Cardiac fibroblast (primary cell): ENCODE measurements at places on chromosomes 7 and 10.

- DNase-seq = no peak
Observed at GRCh38 chr10:42630537-42631134, 7.7 kb downstream of the ZNF33B start.

DNA sequence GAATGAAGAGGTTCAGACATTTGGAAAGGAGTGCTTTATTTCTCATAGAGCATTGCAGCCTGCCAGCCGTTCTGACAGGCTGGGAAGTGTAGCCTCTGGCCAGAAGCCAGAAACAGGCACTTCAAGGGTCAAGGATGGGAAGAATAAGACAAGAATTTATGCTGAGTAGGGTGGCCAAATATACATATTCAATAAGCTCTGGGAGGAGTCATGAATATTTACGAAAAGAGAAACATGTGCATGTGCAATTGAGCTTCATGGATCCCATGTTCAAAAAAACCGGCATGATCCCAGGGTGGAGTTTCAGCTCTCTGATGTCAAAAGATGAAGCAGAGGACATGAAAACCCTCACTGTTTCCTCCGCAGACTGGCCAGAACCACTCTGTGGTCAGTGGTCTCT is 32.9 kb downstream of the TLX1 start:
- no peak for DNase-seq

- DNase-seq = no peak
Observed at GRCh38 chr7:133048589-133048988, 33.3 kb downstream of the CHCHD3 start.

DNA sequence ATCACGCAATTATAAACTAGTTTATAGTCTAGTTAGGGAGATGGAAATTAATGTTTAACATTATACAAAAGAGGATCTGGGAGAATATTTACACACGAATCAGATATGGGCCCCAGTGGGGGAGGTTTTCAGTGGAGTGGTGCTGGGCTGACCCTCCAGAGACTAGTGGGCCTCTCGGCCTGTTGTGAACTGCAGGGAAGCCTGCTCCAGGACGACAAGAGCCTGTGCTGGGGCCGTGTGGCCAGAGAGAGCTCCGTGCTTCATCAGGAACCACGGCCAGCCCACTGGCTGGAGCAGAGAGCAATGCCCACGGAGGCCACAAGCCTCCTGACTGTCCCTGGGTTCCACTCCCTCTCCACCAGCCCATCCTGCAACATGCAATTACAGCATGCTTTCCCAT is 11.3 kb upstream of the ESYT2 start:
- DNase-seq = no peak

- DNase-seq = no peak
Observed at GRCh38 chr7:156777364-156778069, 115.5 kb downstream of the LMBR1 start.

DNA sequence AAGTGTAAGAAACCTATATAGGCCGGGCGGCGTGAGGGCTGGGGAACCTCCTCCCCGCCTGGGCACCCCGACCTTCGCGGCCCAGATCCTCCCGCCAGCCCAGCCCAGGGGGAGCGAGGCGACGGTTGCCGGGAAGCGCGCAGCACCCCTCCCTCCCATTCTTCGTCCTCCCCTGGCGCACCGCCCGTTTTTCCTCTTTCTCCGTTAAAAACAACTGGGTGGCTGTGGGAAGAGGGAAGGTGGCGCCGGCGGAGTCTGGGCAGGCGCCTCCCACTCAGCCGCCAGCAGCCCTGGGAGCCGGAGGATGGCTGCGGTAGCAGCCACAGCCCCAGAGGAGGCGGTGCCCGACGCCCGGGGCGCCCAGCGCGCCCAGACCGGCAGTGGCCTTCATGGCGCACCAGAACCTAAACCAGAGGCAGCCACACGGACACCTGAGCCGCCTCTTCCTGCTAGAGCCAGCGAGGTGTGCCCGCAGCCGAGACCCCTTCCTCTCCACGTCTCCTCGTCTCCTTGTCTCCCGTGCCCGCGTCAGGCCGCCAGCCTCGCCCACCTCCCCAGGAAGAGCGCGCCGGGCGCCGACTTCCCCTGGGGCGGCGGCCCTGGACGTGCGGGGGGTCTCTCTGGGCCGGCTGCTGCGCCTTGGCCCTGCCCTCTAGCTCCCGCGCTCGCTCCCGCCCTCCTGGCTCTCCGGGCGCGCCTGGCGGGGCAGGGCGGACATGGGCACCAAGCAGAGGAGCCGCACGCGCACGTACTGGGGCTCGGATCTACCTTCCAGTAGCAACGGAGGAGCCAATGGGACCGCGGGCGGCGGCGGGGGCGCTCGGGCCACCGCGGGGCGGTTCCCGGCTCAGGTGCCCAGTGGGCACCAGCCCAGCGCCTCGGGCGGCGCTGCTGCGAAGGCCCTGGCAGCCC is 32.8 kb upstream of the SFTPD start:
- DNase-seq = peak; percentile 46

GRCh38 chr10:89364531-89364930 is 13.3 kb upstream of the IFIT1B start:
- no peak for DNase-seq

DNA sequence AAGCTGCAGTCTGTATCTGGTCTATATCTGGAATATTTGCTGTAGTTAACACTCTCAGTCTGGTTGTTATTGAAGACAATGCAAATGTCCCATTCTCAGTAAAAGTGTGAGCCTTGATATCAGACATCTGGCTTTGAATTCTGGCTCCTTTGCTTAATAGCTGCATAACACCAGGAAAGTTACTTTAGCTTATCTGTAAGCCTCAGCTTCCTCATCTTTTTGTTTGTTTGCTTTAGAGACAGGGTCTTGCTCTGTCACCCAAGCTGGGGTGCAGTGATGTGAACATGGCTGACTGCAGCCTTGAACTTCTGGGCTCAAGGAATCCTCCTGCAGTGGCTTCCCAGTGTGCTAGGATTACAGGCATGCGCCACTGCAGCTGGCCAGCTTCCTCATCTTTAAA is 41.3 kb downstream of the CNNM2 start:
- no peak for DNase-seq

- DNase-seq = no peak
Observed at GRCh38 chr10:47420305-47421056, 36.4 kb upstream of the ZNF488 start.

DNA sequence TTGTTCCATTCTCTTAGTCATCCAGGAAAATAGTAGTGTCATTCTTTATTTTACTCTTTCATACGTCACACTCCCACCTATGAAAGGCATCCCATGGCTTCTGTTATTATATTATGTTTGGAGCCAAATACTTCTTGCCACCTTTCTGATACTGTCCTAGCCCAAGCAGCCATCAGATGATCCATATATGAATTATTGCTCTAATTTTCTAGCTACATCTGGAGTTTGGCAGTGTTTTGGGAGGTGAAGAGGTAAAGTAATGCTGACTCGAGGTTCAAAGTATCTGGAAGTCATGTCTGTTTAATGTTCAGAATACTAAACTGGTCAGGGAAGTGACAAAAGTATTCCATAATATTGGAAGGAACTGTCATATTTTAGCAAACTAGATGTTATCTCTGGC is 362.5 kb downstream of the GPR37 start:
- DNase-seq = no peak

DNA sequence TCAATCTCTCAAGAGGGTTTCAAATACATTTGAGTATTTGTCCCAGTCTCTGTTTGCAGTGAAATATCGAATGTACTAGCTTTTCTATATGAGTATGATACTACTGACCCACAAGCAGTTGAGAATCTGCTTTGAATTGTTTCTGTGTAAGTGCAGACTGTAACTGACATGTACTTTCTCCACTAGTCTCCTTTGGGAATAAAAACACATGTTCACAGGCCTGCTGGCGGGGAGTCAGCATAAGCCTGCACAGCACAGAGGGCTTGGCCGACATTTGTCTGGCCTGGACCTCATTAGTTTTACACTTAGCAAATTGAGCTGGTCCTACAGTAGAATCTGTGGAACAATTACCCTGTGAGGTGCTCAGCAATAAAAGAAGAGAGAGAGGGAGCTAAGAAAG is 72.6 kb downstream of the ITGB8 start:
- peak; percentile 21 for DNase-seq

DNA sequence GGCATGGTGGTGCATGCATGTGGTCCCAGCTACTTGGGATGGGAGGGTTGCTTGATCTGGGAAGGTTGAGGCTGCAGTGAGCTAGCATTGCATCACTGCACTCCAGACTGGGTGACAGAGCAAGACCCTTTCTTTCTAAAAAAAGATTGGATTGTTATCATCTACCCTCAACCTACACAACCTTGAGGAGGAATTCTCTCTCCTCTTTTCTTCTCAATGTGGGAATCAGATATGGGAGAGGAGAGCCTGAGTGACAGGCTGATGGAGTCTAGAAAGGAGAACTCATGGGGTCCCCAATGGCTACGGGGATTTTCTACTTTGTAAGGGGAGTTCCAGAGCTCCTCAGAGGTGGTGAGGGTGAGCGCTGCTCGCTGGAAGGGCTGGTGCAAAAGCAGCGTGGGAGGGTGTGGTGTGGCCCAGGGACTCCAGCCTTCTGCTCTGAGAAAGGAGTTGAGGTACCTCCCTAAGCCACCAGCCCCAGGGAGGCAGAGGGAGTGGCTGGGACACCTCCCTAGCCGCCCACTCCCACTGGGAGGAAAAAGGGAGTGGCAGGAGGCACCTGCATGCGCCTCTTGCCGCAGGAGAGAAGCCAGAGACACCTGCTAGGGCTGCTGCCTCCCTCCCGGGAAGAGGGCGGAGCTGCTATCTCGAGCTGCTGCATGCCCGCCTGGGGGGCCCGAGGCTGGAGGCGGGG is 48.4 kb downstream of the GATA3 start:
- DNase-seq = no peak

DNA sequence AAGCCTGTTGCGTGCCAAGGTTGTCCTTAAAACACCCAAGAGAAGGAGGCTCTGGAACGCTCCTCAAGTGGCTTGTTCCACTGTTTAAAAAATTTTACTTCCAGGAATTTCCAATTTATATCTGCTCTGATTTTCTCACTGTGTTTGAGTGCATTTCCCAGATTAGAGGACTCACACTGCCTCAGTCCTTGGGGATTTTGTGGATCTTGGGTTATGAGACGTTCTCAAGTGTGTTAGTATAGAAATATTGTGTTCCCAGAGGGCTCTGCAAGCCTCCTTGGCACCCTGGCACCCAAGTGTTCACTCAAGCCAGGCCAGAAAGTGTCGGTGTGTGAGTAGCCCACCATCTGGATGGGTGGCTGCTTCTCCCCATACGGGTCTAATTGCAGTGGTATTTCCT is 192.2 kb downstream of the SNX10 start:
- no peak for DNase-seq

DNA sequence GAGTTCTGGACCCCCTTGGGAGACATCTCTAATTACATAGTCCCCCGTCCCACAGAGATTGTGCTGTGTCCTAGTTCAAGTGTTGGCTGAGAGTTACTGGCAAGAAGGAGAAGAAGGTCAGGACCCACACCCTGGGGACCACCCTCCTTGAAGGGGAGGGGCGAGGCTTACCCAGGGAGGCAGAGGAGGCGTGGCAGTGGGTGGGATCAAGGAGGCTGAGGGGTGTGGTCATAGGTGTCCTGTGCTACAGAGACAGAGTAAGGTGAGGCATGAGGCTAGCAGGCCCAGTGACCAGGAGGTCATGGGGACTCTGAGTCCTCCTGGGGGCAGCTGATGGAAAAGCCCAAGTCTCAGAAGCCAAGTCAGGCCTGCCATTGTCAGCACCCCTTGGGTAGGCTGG is 29.4 kb upstream of the ADCYAP1R1 start:
- no peak for DNase-seq

DNA sequence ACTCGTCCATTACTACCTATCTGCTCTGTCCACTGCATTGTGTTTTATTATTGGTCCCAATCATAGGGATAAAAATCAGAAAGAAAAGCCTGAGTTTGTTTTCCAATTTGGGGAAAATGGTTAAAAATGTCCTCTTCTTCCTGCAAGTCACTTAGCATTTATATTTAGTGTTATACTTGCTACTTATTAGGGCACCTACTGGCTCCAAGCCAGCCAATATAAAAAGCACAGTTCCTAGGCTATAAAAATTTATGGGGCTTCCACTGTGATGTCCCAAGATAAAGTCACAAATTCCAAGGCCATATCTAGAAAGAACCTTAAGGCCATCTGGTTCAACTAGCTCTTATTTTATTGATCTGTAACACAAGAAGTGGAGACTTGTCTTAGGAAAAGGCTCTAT is 3.2 kb downstream of the SLC35B4 start:
- no peak for DNase-seq

DNA sequence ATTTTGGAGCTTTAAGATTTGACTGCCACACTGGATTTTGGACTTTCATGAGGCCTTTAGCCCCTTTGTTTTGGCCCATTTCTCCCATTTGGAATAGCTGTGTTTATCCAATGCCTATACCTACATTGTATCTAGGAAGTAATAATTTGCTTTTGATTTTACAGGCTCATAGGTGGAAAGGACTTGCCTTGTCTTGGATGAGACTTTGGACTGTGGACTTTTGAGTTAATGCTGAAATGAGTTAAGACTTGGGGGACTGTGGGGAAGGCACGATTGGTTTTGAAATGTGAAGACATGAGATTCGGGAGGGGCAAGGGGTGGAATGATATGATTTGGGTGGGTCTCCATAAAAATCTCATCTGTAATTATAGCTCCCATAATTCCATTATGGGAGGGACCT is 47.6 kb upstream of the PAPSS2 start:
- no peak for DNase-seq

- no peak for DNase-seq
Observed at GRCh38 chr10:34719328-34719727, 95.8 kb downstream of the PARD3 start.

- no peak for DNase-seq
Observed at GRCh38 chr7:71618278-71618677, 486.3 kb downstream of the GALNT17 start.

- DNase-seq = no peak
Observed at GRCh38 chr7:141700296-141700847, 1.6 kb downstream of the DENND11 start.

- DNase-seq = peak; percentile 59
Observed at GRCh38 chr10:74612195-74612594, 214.2 kb upstream of the KAT6B start.

DNA sequence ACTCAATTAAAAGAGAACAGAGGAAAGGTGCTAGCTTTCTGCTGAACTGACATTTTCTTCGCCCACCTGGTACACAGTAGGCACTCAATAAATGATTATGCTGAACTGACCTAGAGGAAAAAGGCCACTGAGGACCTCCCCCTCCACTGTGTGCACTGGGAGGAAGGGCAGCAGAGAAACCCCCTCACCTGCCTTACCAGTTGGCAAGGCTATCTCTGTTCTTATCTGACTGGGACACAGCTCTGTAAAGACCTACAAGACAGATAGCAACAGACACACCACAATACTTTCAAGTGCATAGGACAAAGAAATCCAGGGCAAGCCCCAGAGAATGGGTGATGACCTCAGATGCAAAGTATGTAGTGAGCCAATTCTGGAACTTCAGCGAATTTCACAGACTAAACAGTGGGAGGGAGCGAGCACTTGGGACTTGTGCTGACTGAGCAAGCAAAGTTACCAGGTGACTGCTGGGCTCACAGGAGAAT is 30.4 kb downstream of the PDLIM1 start:
- peak; percentile 97 for DNase-seq

- DNase-seq = peak; percentile 57
Observed at GRCh38 chr7:30116771-30117170, 18.0 kb upstream of the MTURN start.

DNA sequence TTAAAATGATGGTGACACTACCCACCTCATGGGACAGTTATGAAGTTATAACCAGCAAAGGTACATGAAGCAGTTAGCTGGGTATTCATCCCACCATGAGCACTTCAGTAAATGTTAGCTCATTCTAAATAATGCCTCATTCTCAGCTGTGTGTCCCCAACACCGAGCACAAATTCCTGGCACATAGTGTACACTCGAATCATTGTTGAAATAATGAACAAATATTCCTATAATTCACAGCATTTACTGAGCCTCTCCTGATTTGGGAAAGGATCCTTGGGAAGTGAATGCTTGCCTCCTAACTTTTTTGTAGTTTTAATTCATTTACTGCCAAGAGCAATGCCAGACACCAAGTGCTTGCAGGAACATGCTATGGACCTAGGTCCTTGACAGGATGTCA is 235.2 kb downstream of the DGKI start:
- peak; percentile 28 for DNase-seq
